NAMALWA (cell line): ENCODE measurements at places on chromosomes 3 and 15.

GRCh38 chr15:60779718-60780503 lies 301.0 kb upstream of the ICE2 start:
- no peak for DNase-seq

GRCh38 chr3:128867200-128868125 lies 12.0 kb upstream of the ACAD9 start:
- peak; percentile 31 for DNase-seq

GRCh38 chr15:37814847-37815515 lies 119.5 kb upstream of the TMCO5A start:
- DNase-seq, result no peak

GRCh38 chr3:57852896-57853295 lies 96.8 kb downstream of the SLMAP start:
- DNase-seq, result peak; percentile 5

DNA sequence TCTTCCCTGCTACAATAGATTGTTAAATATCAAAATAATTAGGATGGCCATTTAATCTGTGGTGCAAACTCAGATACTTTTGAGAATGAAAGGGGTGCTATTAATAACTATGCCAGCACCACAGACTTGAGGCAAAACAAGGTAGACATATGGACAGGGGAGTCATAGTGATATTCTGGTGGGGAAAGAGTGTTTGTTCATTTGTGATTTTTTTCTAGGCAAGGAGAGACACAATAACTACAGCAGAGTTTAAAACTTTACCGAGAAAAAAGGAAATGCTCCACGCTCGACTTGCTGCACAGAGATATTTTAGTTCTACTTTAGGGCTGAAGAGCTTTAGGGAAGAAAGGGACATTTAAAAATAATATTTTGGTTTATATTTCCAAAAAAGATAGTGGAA lies 611.2 kb upstream of the GRM7 start:
- peak; percentile 18 for DNase-seq

DNA sequence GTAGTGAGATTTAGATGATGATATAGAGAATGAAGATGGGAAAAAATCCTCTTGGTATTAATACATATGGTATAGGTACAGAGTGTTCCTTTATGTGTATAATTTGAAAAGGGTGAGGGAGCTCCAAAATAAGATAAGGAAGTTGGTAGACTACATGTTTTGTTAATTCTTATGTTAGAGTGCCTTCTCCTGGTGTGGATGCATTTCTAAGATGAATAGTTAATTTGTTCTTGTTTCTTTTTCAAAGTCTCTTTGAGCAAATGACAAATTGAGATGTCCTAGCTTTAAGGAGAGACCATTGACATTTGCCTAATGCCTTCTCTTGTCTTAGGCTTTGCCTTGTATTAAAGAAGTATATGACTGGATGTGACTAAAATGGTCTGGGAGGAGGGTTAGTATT lies 34.1 kb downstream of the AKAP13 start:
- DNase-seq, result peak; percentile 58

GRCh38 chr3:189094539-189094938 lies 77.2 kb upstream of the TPRG1 start:
- no peak for DNase-seq

DNA sequence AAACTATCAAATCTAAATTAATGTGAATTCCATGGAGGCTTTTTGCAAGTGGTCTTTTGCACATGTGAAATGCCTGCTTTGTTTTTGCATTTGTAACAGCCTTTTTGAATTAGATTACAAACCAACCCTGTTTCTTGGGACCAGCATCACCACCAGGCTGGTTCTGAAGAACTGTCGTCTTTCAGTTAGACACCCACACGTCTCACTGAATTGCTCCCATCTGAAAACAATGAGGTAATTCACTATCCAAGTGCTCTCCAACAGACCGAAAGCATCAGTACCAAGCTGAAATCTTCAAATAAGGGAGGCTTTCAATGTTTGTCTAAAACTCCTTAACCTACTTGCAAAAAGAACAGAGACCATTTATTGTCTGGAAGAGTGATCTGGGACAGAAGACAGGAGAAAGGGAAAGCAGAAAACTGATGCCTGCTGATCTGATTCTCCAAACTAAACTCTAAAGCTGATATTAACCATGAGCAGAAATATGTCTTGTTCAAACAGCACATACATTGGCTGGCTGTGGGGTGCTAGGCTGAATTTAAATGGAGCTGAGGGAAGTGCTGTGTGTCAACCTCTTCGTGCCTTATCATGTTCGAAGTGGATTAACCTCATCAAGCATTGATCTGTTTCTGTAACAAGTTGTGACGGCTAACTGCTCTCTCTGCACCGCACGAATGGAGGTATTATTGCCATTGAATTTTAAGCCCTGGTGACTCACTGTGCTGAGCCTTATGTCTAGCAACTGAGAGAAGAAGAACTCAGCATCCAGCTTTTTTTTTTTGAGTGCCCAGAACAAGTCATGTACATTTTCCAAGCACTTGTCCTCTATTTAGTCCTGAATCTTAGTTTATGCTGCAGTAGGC lies 213.7 kb upstream of the P2RY1 start:
- DNase-seq, result no peak

DNA sequence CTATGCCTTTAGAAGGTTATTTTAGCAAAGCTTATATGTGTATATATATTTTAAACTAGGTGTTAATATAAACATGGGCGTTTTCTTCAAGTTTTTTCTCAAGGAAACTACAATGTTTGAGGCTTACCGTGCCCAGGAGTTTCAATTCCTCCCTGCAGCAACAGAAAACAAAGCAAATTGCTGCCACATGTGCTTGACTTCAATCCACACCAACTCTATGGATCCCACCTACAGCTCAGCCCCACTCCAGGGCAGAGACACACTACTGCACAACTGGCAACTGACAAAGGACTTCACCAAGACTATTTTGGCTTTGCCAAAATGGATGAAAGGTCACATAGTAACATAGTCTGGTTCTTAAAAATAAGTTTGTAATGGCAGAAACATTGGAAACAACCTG lies 346.6 kb downstream of the ERC2 start:
- DNase-seq, result no peak

DNA sequence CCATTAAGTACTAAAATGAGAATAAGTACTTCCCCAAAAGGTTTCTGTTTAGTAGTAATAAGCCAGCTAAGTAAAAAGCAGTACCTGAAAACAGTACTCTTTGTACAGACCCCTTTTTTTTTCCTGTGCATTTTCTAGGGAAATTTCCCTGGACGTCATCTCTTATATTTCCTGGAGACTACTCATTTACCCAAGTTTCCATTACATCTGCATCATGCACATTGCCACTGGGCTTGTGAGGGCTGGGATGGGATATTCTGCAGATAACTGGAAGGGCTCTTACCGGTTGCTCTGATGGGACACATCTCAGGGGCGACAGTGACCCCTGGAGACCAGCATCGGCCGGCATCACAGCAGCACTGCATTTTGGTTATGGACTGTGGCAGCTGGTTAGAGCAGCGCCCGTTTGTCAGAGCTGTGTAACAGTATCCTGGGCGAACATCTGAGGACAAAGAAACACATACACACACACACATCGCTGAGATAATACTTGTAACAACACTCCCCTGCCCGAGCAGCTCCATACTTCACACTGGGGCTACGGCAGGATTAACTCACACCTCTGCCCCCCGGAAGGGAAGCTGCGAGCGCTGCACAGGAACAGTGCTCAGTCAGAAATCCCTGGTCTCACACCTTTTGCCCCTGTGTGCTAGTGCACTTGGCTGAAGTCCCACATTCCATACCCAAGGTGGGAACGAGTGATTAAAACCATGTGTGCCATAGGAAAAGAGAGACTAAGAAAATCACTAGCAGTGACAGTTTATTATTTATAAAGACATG lies 124.9 kb downstream of the FBN1 start:
- no peak for DNase-seq

GRCh38 chr3:171327441-171328174 lies 132.6 kb downstream of the TNIK start:
- no peak for DNase-seq

DNA sequence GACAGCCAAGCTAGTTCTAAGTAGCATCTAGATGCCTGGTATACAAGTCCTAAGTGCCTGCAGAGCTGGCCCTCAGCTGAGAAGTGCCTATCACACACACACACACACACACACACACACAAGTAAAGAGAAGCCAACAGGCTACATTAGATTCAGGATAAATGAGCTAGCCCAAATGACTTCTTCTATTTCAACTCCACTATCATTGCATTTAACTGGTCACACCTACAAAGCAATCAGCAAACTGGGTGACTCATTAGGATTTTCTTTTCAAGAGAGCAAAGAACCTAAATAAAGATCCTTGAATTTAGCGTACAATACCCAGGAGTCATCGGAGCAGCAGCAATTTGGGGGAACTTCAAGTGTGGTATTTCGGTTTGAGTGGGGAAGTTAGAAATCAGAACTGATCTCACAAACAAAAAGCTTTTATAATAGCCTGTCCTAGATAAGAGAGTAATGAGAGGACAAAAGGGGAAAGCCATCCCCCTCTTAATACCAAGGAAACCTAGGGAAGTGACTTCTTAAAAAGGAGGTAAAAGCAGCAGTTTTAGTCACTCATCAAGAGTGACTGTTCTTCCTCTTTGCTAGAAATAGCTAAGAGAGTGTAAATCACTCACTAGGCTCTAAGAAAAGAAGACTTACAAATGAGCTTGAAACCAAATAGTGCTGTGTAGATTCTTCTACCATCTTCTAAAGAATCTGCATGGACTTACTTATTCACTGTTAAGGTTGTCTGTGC lies 112.7 kb downstream of the TNIK start:
- DNase-seq, result peak; percentile 3

DNA sequence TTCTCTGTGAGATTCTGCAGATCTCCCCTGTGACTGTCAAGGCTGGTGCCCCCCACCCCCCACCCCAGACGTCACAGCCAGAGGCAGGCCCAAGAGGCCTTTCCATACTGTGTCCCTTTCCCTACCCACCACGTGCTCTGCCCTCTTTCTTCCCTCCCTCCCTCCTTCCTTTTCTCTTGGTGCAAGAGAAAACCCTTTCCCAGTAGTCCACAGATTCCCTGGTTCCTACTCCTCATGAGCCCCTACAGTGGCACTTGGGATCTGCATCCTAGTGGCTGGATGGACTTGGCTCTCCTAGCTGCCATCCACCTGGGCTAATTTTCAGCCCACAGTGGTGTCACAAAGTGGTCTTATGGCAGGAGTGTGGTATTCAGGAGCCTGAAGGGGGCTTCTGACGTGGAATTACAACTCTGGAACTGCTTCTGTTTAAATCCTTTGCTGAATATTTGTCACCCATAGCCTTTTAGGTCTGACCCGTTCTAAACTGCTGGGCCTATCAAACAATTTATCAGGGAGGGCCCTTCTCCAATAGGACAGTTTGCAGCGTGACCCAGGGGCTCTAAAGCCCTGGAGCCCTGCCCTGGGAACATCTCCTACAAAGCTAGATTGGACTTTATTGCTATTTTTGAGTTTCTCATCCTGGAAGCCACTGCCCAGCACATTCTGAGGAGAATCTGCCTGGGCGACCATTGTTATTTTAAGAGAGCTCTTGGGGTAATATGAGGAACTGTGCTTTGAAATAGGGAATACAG lies 35.3 kb downstream of the KLF13 start:
- DNase-seq, result no peak

GRCh38 chr3:100339786-100340185 lies 5.2 kb downstream of the NIT2 start:
- DNase-seq, result no peak

DNA sequence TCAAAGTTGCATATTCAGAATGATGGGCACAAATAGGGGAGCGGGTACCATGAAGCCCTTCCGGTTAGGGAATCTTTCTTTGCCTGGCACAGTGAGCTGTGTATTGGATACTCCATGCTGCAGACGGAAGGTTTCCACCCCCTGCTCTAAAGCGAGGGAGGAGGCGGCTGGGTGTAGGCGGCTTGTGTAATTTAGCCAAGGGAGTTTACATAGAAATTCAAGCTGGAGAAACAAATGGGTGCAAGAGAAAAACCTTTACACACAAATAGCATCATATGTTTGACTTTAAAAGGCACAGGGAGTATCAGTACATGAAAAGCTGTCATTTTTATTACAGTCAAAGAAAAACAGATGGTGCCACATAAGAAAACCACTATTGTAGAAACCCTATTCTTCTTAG lies 59.3 kb upstream of the ADCY5 start:
- DNase-seq, result no peak

DNA sequence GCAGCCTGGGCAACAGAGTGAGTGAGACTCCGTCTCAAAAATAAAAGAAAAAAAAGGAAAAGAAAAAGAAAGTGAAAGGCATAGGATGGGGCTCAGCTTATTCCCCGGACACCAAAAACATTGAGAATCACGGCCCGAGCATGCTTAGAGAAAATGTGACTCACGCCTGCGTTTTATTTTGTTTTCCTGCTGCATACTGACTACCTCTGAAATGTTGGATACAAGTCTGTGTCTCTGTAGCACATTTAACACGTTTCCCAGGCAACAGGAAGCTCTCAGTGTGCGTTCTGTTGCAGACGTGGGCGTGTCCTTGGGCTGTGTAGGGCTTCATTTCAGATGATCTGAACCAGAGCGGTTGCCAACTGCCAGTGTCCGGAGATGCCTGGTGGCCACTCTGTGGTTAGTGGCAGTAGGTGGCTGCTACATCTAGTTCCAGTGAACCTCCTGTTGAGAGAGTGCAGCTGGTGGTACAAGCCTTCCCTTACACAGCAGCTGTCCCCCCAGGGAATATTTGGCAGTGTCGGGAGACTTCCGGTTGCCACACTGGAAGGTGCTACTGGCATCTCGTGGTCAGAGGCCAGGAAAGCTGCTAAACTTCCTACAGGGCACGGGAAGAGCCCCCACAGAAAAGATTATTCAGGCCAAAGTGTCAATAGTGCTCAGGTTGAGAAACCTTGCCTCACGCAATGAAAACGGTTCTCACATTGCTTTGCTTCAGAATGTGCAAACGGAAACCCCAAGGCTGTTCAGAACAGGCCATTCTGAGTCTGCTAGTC lies 3.0 kb downstream of the SLC51A start:
- peak; percentile 72 for DNase-seq

DNA sequence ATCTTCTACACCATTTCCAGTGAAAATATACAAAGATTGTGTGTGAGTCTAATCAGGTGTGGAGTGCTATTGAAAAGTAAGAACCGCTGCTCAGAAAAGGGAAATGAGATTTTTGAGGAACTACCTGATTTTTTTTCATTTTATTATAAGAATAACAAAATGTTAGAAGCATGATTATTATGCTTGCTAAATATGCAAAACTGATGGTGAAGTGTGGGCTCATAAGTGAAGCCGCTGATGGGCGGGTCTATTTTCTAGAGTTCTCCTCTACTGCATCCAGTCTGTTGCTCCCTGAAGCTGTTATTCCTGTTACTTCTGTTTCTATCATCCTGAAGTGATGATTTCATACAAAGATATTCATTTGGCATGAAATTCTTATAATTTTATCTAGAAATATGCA lies 612.0 kb downstream of the CADM2 start:
- DNase-seq, result no peak

- DNase-seq, result no peak
Observed at GRCh38 chr15:71411538-71412482, 296.5 kb downstream of the THSD4 start.
